DMS153 (cell line): ENCODE measurements at places on chromosomes 3 and 15.

- no peak for DNase-seq
Measured at GRCh38 chr3:184836090-184836822, 24.3 kb downstream of the VPS8 start.

- no peak for DNase-seq
Measured at GRCh38 chr3:196268284-196269163, 19.0 kb downstream of the PCYT1A start.

DNA sequence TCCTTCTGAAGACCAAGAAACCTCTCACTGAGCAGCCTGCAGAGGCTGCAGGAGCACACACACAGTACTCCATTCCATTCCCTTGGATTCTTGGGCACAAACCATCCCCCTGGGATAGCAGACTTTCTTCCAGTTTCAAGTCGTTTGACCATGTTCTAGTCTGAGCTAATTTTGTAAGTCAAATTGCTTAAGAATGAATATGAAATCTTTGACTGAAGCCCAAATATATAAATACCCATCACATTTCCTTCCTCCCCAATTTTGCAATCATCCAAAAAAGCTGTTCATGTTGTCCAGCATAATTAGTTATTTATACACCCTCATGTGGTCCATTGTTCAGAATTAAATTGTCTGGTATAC lies 231.2 kb upstream of the TPRG1 start:
- DNase-seq: no peak

- no peak for DNase-seq
Measured at GRCh38 chr15:74613089-74613952, 2.3 kb upstream of the CLK3 start.

GRCh38 chr3:50275996-50276761 lies 2.7 kb upstream of the LSMEM2 start:
- DNase-seq: no peak

DNA sequence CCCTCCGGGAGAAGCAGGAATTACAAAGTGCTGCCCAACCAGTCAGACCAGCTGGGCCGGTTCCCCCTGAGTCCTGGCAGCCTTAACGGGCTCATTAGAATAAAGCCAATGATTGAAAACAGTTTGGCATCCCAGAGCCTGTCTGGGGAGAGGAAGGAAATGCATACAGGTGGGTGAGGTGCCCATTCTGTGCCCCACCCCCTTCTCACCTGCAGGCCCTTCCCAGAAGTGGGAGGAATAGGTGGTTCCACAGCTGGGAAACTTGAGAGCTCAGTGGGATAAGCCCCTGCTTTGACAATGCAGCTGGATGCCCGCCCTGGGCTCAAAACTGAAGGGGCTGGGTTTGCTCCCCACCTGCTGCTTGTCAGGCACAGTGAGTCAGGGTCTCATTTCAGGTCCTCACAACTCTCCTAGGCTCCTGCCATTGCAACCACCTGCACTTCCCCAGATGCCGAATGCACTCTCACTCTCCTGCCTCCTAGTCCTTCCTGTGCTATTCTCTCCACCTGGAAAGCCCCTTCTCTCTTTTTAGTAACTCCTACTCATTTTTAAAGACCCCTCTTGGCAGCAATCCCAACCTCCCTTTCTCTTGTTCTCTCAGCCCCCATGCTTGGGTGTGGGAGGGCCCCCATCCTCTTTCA lies 5.5 kb upstream of the BUB1B start:
- DNase-seq: peak; percentile 90

- no peak for DNase-seq
Measured at GRCh38 chr15:70121624-70122302, 24.0 kb upstream of the TLE3 start.

GRCh38 chr15:58554758-58555157 lies 123.0 kb downstream of the LIPC start:
- DNase-seq: no peak

DNA sequence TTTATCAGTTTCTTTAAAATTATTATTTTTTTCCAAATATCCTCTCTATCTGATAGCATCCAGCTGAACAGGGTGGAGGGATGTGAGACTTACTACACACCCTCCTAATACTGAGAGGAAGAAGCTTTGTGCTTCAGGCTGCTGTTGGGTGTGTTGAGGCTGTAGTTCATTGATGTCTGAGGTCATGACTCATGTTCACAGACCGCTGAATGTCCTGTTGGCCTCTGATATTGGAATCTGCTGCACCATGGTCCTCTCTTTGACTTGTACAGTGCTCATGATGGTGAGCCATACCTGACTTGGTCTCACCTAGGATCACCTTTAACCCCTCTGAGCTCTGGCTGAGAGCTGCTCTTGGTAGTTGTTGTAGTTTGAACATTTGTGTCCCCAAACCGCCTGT lies 302.9 kb downstream of the SATB1 start:
- DNase-seq: no peak

DNA sequence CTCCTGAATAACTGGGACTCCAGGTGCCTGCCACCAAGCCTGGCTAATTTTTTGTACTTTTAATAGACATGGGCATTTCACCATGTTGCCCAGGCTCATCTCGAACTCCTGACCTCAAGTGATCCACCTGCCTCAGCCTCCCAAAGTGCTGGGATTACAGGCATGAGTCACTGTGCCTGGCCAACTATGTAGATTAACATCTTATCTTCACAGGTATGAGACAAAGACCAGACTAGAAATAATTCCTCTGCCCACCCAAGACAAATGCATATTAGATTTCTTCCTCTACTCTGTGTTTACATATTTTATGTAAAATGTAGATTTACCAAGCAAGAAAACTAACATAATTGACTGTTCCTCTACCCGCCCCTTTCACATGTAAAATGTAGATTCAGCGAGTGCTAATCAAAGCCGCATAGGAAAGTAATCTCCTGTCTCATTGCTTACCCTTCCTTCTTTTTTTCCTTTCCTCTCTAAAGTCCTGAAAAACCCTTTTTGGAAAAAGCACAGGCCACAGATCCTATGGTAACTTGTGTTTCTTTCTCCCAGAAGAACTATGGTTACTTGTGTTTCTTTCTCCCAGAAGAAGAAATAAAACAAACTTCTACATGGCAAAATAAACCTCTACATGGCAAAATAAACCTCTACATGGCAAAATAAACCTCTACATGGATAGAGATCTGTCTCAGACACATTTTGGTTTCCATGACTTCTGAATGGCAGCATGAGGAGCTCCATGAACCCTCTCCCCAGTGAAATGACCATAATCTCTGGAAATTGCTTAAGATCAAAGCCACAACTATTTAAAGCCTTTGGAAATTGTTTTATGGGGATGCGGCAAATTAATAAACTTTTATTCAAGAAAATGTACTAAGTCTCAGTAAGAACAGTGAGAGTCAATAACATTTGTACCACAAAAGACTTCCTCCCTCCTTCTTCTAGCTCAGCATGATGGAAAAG lies 9.1 kb upstream of the ABHD2 start:
- DNase-seq: no peak
